ENCODE measurements at places on chromosomes 5 and 9. TPM values are rescaled to one million over a fixed set of nuclear protein-coding genes. Genes with fewer than 3 reads are reported as not detected.

The MARVELD2 gene
- total RNA-seq, result 3.8 TPM

The TMEM167A gene
- total RNA-seq, result 197 TPM

The KCNV2 gene
- not detected for total RNA-seq

The MLANA gene
- total RNA-seq, result not detected

The AQP3 gene
- 3.5 TPM for total RNA-seq

The UBLCP1 gene
- total RNA-seq, result 86.7 TPM

The ADAM19 gene
- total RNA-seq, result 28.9 TPM

The LVRN gene
- total RNA-seq, result 0.06 TPM

The NTRK2 gene
- 0.29 TPM for total RNA-seq

The FBP1 gene
- not detected for total RNA-seq

All from Daoy (cell line).